Stimulated activated CD8-positive, alpha-beta memory T cell treated with anti-CD3 and anti-CD28 coated beads, Interleukin-7, amount 100 ng/mL, for 1 hour (primary cell): ENCODE measurements at places on chromosomes 4 and X.

DNA sequence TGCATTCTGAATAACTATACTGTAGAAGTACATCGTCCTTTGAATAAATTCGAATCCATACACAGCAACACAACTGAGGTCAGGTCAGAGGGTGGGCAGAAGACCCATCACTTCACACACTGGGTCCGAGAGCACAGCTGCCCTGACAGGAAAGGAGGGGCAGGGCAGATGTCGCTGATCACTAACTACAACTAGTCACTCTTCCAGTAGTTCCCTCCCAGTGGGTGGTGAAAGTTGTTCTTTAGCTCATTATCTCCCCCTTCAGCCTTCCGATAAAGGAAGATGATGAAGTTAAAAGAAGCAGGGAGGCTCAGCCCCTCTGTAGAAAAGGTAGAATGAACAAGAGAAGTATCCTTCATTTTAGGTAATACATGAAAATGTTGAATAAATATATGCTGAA lies 278.9 kb downstream of the INPP4B start:
- no peak for DNase-seq

- DNase-seq: no peak
Measured at GRCh38 chr4:89347363-89348025, 39.9 kb upstream of the GPRIN3 start.

DNA sequence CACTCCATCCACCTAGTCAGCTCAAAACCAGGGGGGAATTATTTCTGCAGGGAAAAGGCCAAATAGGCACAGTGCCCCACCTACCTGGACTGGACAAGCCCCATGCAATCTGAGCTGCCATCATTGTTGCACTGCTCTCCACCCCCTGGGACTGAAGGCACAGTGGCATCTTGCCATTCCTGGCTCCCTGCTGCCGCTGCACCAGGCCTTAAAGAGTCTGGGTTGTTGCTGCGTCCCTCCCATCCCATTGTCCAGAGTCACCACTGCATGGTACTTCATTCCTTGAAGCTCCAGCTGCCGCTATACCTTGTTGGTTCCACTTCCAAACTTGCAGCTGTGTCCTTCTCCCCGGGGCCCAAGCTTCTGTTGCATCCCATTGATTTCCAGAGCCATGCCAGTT lies 629.7 kb downstream of the STIM2 start:
- DNase-seq: no peak

- DNase-seq: no peak
Measured at GRCh38 chr4:27016551-27016950, 155.9 kb downstream of the STIM2 start.

DNA sequence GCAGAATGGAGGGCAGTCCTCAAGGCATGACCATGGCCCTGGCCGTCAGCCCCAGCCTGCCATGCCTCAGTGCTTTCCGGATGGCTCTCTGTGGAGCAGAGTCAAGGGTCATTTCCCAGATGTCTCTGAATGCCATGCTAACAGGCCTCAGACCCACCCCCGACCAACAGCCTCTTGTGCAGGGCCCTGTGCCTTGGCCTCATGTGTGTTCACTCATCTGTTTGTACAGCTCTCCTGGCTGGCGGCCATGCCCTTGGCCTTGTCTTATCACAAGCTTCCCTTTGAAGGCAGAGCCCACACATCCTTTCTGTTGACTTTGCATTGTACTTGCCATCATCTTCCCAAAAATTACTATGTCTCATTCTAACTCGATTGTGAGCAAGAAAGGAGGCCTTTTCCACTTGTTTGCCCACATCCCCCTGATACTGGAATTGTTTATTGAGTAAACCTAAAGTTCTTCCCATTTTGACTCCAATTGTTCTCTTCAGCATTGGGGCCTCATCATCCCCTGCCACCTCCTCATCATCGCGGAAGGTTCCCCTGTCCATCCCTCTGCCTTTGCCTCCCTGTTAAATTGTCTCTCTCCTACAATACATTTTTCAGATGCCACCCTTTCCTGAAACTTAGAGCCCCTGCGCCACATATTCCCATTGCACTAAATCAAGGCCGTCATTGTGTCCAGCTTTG lies 6.3 kb downstream of the CA5B start:
- DNase-seq: no peak

- DNase-seq: no peak
Measured at GRCh38 chr4:151833174-151833573, 72.4 kb upstream of the GATB start.

- DNase-seq: no peak
Measured at GRCh38 chrX:46953597-46953996, 41.4 kb downstream of the JADE3 start.

DNA sequence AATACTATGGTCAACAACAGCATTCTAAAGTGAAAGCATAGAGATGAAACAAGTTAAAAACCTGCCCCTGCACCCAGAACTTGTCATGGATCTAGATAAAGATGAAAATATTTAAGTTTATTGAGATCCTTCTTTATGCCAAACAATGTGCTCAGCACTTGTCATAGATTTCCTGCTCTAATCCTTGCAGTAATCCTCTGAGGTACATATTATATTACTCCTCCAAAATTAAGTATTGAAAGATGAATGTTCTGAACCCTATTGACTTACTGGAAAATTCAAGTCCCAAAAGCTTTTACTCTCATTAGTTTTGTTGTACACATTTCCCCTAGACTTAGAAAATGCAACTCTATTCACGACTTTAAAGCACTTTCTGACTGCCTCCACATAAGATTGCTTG lies 35.6 kb downstream of the CAMK2D start:
- DNase-seq: no peak

DNA sequence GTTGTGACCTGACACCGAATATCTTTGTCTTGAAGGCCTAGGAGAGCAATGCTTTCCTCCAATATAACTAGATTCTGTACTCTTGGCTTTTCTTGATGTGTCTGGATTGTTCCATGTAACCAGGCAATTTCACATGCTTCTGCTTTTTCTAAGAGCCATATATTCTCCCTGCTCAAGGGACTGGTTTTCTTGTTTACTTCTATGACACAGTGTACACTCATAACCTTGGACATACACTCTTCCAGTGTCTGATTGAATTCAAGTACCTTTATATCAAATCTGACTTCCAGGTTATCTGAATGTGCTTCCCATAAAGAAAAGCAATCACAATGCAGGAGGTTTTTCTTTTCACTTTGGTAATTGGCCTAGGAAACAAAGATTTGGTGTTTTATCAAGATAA lies 17.4 kb upstream of the EIF4E start:
- DNase-seq: no peak

- DNase-seq: no peak
Measured at GRCh38 chrX:153333266-153333665, 687 bp upstream of the ZNF275 start.

DNA sequence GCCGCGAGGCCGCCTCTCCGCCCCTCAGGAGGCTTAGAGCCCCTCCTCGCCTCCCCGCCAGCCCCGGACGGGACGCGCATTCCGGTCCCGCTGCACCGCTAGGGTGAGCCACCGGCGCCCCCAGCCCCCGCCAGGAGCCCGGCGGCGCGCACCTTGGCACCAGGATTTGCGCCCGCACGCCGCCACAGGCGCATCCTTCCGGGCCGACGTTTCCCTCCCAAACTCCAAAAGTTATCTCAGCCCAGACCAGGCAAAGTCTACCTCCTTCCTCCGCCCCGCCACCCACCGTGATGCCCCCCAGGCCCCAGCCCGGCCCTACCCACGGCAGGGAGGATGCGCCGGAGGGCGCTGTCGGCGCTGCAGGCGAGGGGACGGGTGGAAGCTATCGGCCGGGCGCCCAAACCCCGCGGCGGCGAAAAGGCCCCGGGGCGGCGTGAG lies 538 bp downstream of the SCML2 start:
- no peak for DNase-seq

GRCh38 chr4:10625131-10625530 lies 59.4 kb downstream of the CLNK start:
- no peak for DNase-seq

GRCh38 chr4:144666539-144667175 lies 20.7 kb downstream of the HHIP start:
- DNase-seq: no peak

DNA sequence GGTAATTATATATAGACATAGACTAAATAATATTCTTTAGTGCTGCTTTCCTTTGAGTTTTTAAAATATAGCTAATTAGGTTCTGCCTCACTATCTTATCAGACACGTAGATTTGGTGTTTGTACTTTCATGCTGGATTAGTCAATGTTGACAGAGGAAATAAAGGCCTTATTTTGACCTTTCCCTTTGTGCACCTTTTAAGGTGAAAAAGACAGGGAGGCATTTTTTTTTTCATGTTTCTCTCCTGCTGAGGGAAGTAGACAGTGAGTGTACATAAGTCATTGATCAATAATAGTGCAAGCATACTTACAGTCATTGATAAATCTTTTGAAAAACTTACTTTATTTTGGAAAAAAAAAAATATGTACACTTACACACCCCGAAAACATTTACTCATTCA lies 467.8 kb downstream of the GRXCR1 start:
- no peak for DNase-seq

DNA sequence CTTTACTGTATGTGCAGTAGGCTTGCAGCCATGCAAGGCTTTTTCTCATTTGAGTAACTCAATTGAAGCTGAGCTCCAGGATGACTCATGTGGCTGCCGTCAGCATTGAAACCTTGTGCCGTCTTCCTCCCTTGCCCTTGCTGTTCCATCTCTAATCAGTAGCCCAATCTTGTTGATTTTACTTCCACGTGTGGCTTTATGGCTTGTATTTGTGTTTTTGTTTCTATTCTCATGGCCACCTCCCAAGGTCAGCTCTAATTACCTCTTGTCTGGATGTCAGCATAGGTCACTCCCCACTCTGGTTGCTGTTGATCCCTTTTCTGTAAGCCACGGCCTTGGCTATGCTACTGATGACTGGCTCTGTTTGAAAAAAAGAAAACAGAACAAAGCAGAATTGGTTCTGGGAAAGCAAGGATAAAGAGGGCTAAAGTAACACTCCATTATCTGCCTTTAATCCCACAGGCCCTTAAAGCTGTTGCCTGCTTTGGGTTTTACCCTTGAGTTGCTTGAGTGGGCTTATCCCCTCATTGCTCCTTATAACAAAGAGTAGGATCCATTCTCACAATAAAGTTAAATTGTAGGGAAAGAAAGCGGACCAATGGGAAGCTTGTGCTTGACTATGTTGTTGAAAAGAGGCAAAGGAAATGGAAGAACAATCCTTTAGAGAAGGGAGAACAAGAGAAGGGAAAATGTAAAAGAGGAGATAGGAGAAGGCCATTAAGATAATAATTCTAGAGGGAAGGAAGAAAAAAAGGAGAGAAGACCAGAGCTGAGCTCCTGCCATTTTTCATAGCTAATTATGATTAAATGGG lies 173.9 kb upstream of the PGRMC2 start:
- DNase-seq: no peak

- no peak for DNase-seq
Measured at GRCh38 chr4:185771711-185772390, 40.1 kb downstream of the SORBS2 start.

GRCh38 chr4:113872426-113873260 lies 106.8 kb downstream of the ARSJ start:
- no peak for DNase-seq

- DNase-seq: no peak
Measured at GRCh38 chrX:39759526-39760224, 338.1 kb downstream of the BCOR start.

- DNase-seq: no peak
Measured at GRCh38 chr4:123381996-123382395, 14.6 kb upstream of the SPRY1 start.

DNA sequence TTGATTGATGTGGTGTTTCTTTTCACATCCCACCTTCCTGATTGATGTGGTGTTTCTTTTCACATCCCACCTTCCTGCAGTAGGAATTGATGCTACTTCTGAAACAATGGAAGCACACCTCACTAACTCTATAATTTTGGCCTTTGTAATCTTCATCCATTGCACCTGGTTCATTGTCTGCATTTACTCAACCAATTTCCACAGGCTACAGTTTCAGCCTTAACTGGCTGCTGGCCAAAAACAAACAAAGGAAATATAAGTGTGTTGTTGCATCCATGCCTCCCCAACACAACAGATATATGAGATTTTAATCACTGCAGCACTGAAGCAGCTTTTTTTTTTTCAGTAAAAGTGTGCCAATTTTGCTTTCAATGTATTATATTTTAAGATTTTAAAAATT lies 867.6 kb upstream of the PCDH7 start:
- no peak for DNase-seq

DNA sequence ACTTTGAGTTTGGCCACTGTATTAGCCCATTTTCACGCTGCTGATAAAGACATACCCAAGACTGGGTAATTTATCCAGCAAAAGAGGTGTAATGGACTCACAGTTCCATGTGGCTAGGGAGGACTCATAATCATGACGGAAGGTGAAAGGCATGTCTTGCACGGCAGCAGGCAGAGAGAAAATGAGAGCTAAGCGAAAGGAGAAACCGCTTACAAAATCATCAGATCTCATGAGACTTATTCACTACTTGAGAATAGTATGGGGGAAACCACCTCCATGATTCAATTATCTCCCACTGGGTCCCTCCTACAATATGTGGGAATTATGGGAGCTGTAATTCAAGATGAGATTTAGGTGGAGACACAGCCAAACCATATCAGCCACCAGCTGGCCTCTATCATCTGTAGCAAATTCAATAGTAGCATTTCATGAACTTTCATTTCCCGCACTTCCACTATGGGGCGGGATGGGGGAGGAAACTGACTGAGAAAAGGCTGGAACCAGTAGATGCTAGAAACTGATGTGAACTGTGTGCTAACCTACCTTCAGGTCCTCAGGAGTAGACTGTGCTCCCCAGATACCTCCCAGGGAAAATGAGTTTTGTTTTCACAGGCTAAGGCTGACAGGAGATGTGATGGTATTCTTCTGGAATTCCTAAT lies 35.3 kb upstream of the LGI2 start:
- DNase-seq: no peak

DNA sequence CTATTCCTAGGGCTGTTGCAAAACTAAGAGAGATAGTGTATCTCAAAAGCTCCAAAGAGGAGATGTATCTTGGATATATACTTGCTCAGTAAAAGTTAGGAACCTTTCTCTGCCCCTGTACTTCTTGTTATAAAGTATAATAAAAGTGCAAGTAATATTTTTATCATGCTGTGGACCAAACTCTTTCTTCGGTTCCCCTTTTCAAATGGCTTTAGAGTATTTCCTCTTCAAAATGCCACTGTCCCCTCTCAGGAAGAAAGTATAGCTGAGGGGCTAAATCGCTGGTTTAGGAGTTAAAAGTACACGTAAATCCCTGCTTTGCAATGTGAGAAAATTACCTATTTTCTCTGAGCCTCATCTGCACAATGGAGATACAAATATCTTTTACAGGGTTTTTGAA lies 169.1 kb upstream of the FTHL17 start:
- no peak for DNase-seq

DNA sequence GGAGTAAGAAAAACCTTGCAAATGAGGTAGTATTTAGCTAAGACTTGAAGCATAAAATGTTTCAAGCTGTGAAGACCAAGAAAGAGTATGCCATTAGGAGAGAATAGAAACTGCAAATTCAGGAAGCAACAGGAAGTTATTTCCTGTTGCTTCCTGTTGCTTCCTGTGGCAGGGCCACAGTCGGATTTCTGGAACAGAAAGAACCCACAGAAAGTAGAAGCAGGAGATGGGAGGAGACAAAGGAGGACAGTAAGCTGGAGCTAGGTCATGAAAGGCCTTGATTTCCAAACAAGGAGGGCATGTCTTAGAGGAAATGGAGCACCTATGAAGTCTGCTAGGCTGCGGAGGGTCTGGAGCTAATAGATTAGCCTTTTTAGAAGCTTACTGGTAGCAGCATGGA lies 17.2 kb downstream of the ASB11 start:
- DNase-seq: no peak

- DNase-seq: no peak
Measured at GRCh38 chrX:341541-342101, 23.0 kb upstream of the GTPBP6 start.

- DNase-seq: no peak
Measured at GRCh38 chr4:182286931-182287330, 43.7 kb downstream of the TENM3 start.

- no peak for DNase-seq
Measured at GRCh38 chr4:106530821-106531220, 162.2 kb upstream of the GIMD1 start.
